ENCODE measurements at places on chromosomes 5 and 9.

- DNase-seq = peak; percentile 25
These were observed 19.8 kb downstream of the IFT74 start for GRCh38 chr9:26975728-26976707.

DNA sequence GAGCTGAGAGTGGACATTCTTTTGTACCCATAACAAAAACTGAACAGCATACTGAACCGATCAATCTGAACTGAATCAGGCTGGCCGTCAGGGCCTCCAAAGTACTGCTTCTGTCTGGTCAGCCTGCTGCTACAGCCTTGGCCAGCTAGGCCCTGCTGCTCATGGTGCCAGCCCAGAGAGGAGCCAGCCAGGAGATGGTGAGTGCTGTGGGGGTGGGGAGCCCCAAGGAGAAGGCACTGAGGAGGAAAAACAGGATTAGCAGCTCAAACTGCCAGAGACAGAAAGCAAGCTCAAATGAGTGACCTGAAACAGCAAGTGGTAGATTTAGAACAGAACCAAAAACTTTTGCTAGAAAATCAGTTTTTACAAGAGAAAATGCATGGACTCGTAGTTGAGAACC is 23.9 kb downstream of the SRP19 start:
- no peak for DNase-seq

- no peak for DNase-seq
These were observed 162.2 kb downstream of the TTLL11 start for GRCh38 chr9:121930956-121931355.

GRCh38 chr5:99187611-99188010 is 258.8 kb upstream of the CHD1 start:
- no peak for DNase-seq

DNA sequence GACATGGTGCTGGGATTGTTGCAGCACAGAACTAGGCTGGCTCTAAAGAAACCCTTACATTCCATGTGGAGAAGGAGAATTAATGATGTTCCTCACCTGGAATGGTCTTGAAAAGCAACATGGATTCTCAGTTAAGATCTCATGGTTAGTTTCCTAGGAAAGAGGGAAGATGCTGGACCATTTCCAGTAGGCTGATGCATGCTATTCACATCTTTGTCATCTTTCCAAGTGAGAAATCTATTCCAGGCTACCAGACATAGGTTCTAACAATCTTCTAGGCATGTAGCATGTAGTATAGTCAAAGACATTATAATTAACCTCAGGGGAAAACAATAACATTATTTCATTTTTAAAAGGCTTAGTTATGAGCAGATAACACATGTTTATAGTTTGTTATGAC is 44.3 kb downstream of the TMEM252 start:
- DNase-seq = no peak

- no peak for DNase-seq
These were observed 82.1 kb upstream of the SLC25A51 start for GRCh38 chr9:37986001-37986400.

GRCh38 chr5:149671544-149671943 is 58.6 kb upstream of the PPARGC1B start:
- DNase-seq = no peak

GRCh38 chr5:80439213-80439612 is 31.3 kb downstream of the ZFYVE16 start:
- no peak for DNase-seq

DNA sequence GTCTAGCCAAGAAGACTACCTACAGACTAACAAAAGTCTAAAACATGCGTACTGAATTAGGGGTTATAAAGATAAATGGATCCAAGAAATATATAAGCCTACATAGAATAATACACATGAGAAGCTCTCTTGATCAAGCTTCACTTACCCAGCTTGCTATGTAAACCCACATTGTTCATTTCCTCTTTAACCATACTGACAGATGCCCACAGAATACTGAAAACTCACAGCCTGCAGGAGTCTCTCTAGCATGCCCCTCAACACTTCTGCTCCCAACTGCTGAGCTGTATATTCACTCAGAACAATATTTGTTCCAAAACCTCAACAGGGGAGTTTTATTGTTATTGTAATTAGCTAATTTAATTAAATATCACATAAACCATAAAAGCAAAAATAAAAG is 52.4 kb downstream of the RFX3 start:
- peak; percentile 33 for DNase-seq

GRCh38 chr9:106708475-106709146 is 154.4 kb upstream of the ZNF462 start:
- DNase-seq = no peak

GRCh38 chr5:172503925-172504700 is 49.8 kb upstream of the SH3PXD2B start:
- DNase-seq = no peak

- DNase-seq = no peak
These were observed 10.0 kb upstream of the DELE1 start for GRCh38 chr5:141913560-141914198.

DNA sequence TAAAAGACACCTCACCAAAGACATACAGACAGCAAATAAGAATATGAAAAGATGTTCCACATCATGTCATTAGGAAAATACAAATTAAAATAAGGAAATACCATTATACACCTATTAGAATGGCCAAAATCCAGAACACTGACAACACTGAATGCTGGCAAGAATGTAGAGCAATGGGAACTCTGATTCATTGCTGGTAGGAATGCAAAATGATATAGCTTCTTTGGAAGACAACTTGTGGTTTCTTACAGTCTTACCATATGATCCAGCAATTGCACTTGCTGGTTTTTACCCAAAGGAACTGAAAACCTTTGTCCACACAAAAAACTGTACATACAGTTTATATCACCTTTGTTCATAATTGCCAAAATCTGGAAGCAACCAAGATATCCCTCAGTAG is 6.5 kb downstream of the TMEM161B start:
- DNase-seq = no peak

DNA sequence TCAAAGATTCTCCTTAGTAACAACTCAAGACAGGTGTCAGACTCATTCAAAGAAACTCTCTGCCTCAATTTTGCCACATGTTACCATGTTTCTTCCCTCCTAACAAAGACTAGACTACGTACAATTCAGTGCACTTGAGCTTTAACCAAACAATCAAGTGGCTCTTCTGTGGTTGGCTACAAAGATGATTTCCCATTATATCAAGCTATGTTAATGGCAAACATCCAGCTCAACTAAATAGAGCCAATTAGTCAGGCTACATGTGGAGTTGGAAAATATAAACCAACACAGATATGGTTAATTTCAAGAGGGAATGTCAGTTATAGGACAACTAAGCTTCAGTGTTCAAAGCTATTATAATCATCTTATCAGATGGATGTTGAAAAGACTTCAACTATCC is 29.2 kb upstream of the ADRA1B start:
- DNase-seq = no peak

GRCh38 chr5:110269478-110270142 is 456.9 kb downstream of the TMEM232 start:
- no peak for DNase-seq

- no peak for DNase-seq
These were observed 338.7 kb upstream of the IRX4 start for GRCh38 chr5:2221450-2221849.

GRCh38 chr5:173045474-173045873 is 10.7 kb upstream of the CREBRF start:
- no peak for DNase-seq

GRCh38 chr5:151086192-151086869 is 5.5 kb upstream of the TNIP1 start:
- no peak for DNase-seq

GRCh38 chr5:107196500-107197059 is 474.2 kb downstream of the EFNA5 start:
- DNase-seq = no peak

DNA sequence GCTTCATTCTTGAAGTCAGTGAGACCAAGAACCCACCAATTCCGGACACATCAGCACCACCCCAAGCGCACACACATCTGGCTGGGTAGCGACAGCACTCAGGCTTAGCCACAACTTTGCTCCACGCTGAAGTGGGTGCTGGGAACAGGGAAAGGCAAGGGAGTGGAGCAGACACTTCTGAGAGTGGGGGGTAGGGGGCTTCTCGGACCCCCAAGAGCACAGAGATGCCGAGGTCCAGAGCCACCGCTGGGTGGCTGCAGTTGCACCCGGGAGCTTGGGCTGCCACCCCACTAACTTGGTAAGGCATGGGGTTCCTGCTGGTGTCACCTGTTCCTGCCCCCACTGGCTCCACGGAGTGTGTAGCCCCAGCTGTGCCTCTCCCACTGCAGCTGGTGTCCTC is 225.3 kb upstream of the RIOK2 start:
- no peak for DNase-seq

DNA sequence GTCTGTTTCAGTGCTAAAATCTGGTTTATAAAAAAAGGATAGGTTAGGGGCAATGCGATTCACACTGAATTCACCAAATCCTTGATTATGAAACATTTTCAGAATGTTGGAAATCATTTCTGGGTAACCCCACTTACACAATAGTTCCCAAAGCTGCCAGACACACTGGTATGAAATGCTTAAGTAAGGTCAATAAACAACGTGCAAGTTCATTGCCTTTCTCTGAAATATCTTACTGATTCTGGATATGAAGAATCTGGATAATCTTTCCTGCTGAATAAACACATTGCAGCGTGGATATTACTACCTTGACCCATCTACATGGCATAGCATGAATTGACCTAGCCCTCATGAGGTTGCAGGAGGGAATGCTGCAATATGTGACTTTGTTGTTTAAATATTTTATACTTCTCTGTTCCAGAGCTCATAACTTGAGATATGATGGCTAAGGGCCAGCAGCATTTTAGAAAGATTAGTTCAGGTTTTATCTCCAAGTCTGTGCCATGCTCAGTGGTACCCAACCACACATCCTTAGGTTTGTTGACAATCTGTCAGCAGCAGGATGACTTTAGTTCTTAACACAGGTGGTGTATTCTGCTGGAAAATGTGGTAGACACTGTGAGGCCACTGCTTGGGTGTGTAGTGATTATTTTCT is 121.0 kb downstream of the NREP start:
- DNase-seq = no peak

DNA sequence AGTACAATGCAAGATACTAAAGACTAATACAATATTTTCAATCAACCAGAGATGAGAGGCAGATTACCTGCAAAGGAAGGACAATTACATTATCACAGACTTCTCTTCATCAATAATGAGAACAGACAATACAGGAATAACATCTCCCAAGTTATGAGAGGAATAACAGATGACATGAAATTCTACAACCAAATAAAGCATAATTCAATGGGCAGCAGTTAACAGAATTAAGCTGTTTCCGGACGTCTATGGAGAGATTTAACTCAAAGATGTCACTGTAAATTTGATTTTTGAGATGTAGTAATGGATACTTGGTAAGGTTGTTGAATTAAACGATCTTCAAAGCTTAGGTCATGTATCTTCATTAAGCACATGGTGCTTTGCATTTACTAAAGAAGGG is 19.8 kb upstream of the PARP8 start:
- DNase-seq = peak; percentile 25

DNA sequence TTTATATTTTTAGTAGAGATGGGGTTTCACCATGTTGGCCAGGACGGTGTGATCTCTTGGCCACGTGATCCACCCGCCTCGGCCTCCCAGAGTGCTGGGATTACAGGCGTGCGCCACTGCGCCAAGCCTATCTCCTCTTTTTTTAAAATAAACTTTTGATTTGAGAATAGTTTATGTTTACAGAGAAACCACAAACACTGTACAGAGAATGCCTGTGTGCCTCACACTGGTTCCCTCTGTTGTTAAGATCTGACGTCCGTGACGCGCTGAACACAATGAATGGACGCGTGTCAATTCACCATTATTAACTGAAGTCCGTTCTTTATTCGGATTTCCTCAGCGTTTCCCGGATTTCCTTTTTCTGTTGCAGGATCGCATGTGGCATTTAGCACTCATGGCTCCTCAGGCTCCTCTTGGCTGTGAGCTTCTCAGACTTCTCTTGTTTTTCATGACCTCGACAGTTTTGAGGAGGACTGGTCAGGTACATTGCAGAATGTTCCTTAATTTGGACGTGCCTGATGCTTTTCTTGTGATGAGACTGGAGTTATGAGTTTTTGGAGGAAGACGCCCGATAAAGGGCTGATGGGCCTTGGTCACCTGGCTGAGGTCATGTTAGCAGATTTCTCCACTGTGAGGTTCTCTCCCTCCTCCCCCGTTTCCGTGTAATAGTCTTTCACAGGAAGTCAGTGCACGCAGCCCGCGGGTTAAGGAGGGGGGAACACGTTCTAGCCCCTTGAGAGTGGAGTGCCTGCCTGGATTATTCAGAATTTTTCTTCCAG is 69.6 kb downstream of the ANKRD33B start:
- no peak for DNase-seq

GRCh38 chr5:88925692-88926490 is 42.9 kb upstream of the MEF2C start:
- DNase-seq = no peak

GRCh38 chr5:75935572-75935971 is 147.6 kb upstream of the SV2C start:
- no peak for DNase-seq

DNA sequence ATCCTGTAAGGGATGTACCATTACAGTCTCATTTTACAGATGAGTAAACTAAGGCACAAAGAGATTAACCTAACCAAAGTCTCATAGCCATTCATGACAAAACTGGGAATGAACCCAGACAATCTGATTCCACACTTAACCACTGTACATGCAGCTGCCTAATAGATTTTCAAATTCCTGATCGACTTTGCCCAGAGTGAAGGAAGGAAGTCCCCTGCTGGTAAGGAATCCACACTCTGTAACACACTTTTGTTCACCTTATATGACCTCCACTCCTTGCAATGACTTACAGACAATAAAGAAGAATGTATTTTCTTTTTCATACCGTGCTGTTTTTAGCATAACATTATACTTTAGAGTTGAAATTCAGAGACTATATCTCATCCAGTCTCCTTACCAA is 31.3 kb upstream of the PLPP6 start:
- no peak for DNase-seq

DNA sequence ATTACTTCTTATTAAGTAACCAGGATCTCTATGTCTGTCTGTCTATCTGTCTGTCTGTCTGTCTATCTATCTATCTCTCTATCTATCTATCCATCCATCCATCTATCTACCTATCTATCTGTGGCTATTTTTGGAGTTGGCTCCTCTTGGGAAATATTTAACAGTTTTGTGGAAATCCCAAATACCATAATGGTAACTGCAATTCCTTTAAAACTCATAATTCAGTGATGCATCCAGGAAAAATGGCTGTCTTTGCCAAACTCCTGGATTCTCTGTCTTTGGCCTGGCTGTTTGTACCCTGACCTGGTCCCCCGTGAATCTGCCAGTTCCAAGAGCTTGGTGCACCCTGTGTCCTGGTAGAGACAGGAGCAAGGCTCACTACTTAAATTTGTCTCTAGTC is 197.0 kb downstream of the PCSK1 start:
- no peak for DNase-seq

DNA sequence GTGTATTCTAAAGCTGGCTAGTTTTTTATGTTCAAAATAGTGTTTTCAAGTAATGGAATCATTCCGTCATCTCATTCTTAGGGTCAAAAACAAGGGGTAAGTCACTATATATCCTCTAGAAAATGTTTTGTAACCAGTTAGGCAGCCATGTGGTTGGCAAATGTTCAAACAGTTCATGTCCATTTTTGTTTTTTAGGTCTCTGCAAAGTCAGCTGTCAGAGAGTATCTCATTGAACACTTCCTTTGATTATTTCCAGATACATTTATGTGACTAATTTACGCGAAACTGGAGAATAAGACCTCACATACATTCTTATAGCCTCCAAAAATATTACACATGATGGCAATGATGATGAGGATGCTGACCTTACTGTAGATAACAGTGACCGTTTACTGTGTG is 50.4 kb downstream of the TRIO start:
- no peak for DNase-seq
